Keratinocyte (primary cell): ENCODE measurements at places on chromosomes 7 and 10. TPM values are rescaled to one million over a fixed set of nuclear protein-coding genes. Genes with fewer than 3 reads are reported as not detected.

- no peaks in the 10 kb centered on the region for H3K27me3 ChIP-seq
- H3K36me3 ChIP-seq = no peaks in the 10 kb centered on the region
- no peak overlapping the region for H3K4me3 ChIP-seq
- H3K27ac ChIP-seq = no peak overlapping the region
- peaks cover 14% of the 10 kb centered on the region for H3K4me1 ChIP-seq
These were observed 14.9 kb downstream of the CUL2 start for GRCh38 chr10:35075228-35075627.

GRCh38 chr10:122509323-122509722 is 48.0 kb downstream of the HTRA1 start:
- no peak for DNase-seq
- H3K27me3 ChIP-seq = no peaks in the 10 kb centered on the region
- no peak overlapping the region for H3K4me3 ChIP-seq
- H3K4me1 ChIP-seq = peaks cover 20% of the 10 kb centered on the region
- H3K27ac ChIP-seq = peak overlapping the region; percentile 87

- DNase-seq = no peak
- H3K27me3 ChIP-seq = no peaks in the 10 kb centered on the region
- H3K36me3 ChIP-seq = no peaks in the 10 kb centered on the region
- H3K27ac ChIP-seq = no peak overlapping the region
- no peaks in the 10 kb centered on the region for H3K4me1 ChIP-seq
These were observed 170.9 kb upstream of the AOAH start for GRCh38 chr7:36895192-36895591.

DNA sequence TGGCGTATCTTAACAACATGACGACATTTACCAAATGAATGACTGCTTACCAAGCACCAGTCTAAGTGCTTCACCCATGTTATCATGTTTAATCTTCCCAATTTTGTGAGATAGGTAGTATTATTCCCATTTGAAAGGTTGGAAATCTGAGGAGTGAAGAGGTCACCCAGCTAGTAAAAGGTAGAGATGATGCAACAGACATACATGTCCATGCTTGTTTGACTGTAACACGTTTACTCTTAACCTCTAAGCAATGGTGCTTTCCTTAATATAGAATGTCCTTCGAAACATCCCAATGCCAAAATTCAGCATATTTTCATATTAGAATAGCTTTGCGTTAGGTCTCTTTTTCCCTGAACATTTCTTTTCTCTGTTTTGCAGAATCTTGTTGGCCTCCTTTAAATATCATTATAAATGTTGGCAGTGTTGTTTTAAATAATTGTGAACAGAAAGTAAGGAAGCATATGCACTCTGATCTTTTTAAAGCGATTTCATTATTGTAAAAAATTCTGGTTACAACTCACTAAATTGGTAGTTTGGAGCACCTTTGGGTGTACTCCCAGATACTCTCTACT is 722.8 kb downstream of the AUTS2 start:
- H3K27me3 ChIP-seq = no peaks in the 10 kb centered on the region
- H3K4me3 ChIP-seq = no peak overlapping the region
- no peaks in the 10 kb centered on the region for H3K36me3 ChIP-seq

DNA sequence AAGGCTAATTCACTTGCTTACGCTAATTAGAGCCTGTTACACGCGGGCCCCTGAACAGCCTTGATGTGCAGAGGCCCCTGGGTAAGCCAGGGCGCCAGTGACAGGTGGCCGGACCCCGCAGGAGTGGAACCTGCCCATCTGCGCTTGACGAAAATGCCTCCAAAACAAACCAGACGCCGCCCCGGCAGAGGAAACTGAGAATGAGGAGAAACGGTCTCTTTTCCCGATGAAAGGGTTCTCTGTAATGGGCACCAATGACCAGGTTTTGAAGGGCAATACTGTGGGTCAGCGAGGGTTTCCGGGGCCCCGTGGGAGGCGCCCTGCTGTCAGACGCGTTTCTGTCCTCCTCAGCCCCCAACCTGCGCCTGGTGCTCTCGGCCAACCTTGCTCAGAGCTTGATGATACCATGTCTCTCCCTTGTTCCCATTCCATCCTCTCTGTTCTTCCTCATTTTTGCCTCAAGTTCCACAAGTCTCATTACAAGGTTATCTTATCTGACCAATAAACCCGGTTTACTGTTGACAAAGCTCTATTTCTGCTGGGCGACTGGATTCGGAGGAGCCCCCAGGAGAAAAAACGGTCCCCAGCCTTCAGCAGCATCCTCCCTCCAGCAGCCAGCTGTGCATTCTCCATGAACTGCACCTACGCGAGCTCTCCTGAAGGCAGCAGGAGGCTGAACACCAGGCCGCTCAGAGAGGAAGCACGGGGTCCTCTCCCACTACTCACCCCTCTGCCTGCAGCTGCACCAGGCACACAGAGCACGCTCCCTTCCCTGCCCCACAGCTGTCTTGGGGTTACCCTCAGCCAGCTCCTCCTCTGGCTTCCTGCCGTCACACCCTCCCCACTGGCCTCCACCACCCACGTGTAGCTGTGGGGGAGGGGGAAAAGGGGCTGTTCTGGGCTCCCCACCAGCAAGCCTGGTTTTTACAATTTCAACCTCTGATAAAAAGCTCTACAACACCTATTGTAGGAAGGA is 202.0 kb downstream of the MAD1L1 start:
- H3K27ac ChIP-seq = no peak overlapping the region
- H3K4me3 ChIP-seq = no peak overlapping the region
- DNase-seq = no peak
- H3K27me3 ChIP-seq = no peaks in the 10 kb centered on the region
- no peaks in the 10 kb centered on the region for H3K36me3 ChIP-seq

PAXIP1 gene
- 7.4 to 9.9 TPM (median 9.4 TPM) in 3 replicates for polyA plus RNA-seq

ARMC3 gene
- polyA plus RNA-seq = not detected in 3 replicates

DNA sequence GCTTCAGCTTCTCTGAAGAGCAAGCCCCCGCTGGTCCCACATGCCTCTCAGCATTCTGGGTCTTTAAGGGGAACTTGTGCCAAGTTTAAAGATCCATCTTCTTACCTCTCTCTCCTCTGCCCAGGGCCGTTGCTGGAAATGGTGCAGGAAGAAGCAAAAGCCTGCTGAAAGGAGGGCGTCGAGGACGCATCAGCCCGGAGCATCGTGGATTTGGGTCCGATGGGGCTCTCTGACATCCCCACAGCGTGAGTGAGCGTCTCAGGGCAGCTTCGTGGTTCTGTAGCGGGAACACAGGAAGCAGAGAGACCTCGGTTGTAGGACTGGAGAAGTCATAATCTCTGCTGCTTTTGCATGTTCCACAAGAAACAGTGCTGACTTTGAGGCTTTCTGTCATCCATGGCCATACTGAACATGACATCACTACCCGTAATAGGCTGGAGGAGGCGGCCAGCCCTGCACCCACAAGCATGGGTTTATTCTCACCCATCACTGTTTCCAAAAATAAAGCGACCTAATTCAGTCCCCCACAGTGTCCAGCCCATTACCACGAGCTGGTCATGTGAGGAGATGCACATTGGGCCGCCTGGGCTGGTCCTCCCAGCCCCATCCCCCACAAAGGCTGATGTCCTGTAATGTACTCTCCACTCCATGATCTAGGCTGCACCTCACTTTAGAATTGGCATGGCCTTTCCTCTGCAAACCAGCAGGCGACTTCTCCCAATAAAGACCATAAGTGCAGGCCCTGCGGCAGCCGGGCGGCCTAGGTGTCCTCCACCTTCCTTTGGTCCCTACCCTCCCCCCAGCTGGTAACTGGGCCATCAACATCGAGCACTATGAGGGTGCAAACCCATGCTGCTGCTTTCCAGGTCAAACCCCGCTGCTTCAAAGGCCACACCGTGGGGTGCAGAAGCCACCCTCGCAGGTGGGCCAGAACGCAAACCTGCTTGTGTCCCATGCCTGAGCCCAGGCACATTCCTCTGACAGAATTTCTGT is 276.9 kb downstream of the TNS3 start:
- no peaks in the 10 kb centered on the region for H3K36me3 ChIP-seq
- no peak overlapping the region for H3K4me3 ChIP-seq
- H3K27me3 ChIP-seq = no peaks in the 10 kb centered on the region
- DNase-seq = no peak

DNA sequence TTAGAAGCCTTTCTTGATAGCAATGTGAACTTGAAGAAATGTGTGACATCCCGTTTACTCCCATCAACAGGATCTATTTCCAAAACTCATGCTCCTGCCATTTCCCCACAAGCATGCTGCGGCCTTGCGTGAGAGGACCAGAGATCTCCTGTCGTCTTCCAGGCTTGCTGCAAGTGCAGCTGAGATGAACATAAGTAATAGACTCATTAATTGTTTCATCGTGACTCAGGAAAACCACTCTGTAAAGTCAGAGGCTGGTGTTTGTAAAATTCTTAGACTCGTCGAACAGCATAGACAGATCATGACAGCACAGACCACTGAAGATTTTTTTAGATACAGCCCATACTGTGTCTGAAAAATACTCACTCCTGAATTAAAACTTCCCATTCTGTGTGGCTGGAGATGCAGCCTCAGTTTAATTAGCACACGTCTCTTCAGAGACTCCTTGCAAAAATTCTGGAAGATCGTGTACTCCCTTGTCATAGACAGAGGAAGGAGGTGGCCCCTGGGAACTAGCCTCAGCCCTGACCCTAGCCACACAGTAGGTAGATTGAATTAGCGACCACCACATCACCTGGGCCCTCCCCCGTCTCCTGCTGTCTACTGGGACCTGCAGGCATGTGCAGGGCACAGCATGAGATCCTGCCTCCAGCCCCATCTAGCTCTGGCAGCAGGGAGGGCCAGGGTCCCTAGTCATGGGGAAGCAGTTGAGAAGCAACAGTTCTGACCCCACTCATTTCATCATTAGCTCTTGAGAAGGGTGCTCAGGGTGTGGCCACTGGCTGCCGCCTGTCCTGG is 226.0 kb downstream of the CELF2 start:
- H3K27me3 ChIP-seq = no peaks in the 10 kb centered on the region
- H3K4me1 ChIP-seq = no peaks in the 10 kb centered on the region
- H3K27ac ChIP-seq = no peak overlapping the region
- DNase-seq = no peak
- no peak overlapping the region for H3K4me3 ChIP-seq

DNA sequence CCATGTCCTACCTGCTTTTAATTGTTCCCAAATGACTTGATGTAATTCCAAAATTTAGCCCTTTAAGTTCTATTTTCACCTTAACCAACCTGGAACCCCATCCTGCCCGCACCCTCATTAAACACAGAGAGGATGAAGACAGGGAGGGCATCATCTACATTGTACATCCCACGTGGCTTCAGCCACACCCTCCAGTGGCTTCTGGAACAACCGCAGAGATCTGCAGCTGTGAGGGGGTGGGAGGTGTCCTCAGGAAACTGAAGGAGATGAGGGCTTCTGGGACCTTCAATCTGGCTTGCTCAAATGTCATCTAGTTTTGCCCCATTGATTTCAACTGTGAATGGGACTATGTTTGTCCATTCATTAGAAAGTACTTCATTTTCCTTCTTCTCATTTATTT is 39.0 kb downstream of the AKR1B1 start:
- no peaks in the 10 kb centered on the region for H3K36me3 ChIP-seq
- H3K27ac ChIP-seq = no peak overlapping the region
- H3K27me3 ChIP-seq = peaks cover 7% of the 10 kb centered on the region
- no peak for DNase-seq
- no peak overlapping the region for H3K4me3 ChIP-seq
- peaks cover 5% of the 10 kb centered on the region for H3K4me1 ChIP-seq

- H3K4me1 ChIP-seq = no peaks in the 10 kb centered on the region
- no peaks in the 10 kb centered on the region for H3K36me3 ChIP-seq
- H3K27me3 ChIP-seq = no peaks in the 10 kb centered on the region
- no peak for DNase-seq
These were observed 96.0 kb downstream of the VIPR2 start for GRCh38 chr7:159048656-159049055.

LLCFC1 gene
- polyA plus RNA-seq = not detected in 3 replicates

- H3K36me3 ChIP-seq = no peaks in the 10 kb centered on the region
- H3K4me1 ChIP-seq = no peaks in the 10 kb centered on the region
- DNase-seq = no peak
- H3K4me3 ChIP-seq = no peak overlapping the region
These were observed 47.7 kb upstream of the HSPB1 start for GRCh38 chr7:76254781-76255180.

DNA sequence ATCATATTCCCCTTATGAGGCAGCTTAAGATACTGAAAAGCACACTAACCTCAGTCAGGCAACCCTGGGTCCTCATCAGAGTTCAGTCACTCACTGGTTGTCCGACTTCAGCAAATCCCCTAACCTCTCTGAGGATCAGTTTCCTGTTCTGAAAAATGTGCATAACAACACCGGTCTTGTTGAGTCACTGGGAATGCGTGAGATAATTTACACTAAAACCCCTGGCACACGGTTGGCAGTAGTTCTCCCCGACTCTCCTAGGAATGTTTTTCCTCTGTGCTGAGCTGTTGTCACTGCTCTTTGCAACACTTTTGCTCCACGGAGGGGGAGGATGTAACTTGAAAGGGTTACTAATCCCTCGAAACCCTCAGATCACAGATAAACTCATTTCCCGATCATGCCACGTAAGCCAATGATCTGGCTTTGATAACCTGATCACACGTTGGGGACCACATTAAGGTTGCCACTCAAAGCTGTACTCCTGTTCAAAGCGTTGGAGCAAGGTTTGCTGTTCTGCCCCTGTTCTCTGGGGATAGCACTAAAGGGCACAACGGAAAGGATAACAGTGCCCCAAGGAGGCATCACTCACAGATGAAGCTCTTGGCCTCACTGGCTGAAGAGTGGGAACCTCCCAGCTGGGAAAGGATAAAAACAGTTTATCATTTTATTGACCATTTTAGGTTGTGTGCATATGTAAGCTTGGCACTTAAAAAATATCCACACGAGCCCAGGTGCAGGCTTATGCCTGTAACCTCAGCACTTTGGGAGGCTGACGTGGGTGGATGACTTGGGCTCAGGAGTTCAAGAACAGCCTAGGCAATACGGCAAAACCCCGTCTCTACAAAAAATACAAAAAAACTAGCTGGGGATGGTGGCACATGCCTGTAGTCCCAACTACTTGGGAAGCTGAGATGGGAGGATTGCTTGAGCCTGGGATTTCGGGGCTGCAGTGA is 5.0 kb upstream of the RBM17 start:
- H3K36me3 ChIP-seq = no peaks in the 10 kb centered on the region
- peaks cover 2% of the 10 kb centered on the region for H3K4me1 ChIP-seq
- H3K27me3 ChIP-seq = peaks cover 3% of the 10 kb centered on the region

DNA sequence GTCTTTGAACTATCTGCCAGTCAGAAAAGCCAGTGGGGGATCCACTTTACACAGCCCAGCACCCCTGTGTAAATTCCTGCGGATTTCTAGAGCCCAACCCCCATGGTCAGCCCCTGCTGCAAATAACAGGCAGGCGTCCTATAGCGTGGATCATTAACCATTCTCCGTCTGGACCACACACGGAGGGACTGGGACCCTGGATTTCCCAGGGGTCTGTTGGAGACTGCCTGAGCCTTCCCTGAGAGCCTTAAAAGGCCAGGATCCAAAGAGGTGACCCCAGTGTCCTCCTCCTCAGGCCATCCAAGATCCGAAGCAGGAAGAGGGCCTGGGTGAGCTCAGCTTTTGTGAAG is 11.2 kb upstream of the GRID1 start:
- peaks cover 6% of the 10 kb centered on the region for H3K27me3 ChIP-seq
- H3K36me3 ChIP-seq = no peaks in the 10 kb centered on the region
- H3K27ac ChIP-seq = no peak overlapping the region
- no peaks in the 10 kb centered on the region for H3K4me1 ChIP-seq

STRIP2 gene
- polyA plus RNA-seq = 9.5 to 18.6 TPM (median 12.5 TPM) in 3 replicates

- DNase-seq = no peak
- no peaks in the 10 kb centered on the region for H3K36me3 ChIP-seq
- H3K27ac ChIP-seq = peak overlapping the region; percentile 70
- no peaks in the 10 kb centered on the region for H3K27me3 ChIP-seq
- no peak overlapping the region for H3K4me3 ChIP-seq
These were observed 448 bp upstream of the NET1 start for GRCh38 chr10:5411941-5412276.

GNG11 gene
- 0.23 to 1.0 TPM (median 0.63 TPM) in 3 replicates for polyA plus RNA-seq
